ENCODE measurements at places on chromosomes 12 and 14. TPM values are rescaled to one million over a fixed set of nuclear protein-coding genes. Genes with fewer than 3 reads are reported as not detected.

Gene LGR5
- total RNA-seq, result not detected

Gene DAO
- not detected for total RNA-seq

Gene EML1
- total RNA-seq, result 45.4 TPM

Gene PLCZ1
- total RNA-seq, result not detected

Gene NUDT4
- 29.2 TPM for total RNA-seq

Gene TMTC1
- 0.06 TPM for total RNA-seq

Gene TSHR
- total RNA-seq, result not detected
